ENCODE measurements at places on chromosomes 2 and 18.

DNA sequence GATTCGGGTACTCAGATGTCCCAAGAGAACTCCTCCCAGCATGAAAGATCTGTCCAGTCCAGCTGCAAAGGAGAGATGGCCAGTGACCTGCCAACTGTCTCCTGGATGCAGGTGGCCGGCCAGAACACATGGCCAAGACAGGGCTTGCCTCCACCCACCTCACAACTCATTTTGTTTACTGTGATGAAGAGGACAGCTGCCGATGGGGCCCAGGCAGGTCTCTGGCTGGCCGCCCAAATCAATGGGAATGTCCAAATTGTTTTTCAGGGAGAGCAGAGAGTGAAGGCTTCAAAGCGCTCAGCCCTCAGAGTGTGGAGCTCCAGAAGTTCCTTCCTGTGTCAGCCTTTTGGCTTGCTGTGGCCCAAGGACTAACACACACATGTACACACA lies 41.9 kb downstream of the FOSL2 start:
- no peak for DNase-seq

DNA sequence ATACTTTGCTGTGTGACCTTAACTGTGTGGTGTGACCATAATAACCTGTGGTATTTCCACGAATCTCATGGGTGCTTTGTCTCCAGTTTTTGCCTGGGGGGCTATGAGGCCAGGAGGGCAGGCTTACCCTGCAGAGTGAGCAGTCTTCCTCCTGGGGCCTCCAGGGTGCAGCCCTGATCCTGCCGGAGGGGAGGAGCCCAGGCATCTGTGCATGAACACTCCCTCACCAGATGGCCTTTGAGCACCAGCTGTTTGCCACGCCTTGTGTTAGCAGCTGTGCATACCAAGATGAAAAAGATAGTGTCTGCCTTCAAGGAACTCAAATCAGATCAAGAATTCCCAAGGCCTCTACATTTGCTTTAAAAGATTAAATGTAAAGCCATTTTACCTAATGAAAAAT lies 75.0 kb upstream of the RBM44 start:
- no peak for DNase-seq

GRCh38 chr18:36808681-36809080 lies 20.1 kb downstream of the TPGS2 start:
- no peak for DNase-seq

- no peak for DNase-seq
Observed at GRCh38 chr2:96114546-96114902, 1.8 kb downstream of the ADRA2B start.

DNA sequence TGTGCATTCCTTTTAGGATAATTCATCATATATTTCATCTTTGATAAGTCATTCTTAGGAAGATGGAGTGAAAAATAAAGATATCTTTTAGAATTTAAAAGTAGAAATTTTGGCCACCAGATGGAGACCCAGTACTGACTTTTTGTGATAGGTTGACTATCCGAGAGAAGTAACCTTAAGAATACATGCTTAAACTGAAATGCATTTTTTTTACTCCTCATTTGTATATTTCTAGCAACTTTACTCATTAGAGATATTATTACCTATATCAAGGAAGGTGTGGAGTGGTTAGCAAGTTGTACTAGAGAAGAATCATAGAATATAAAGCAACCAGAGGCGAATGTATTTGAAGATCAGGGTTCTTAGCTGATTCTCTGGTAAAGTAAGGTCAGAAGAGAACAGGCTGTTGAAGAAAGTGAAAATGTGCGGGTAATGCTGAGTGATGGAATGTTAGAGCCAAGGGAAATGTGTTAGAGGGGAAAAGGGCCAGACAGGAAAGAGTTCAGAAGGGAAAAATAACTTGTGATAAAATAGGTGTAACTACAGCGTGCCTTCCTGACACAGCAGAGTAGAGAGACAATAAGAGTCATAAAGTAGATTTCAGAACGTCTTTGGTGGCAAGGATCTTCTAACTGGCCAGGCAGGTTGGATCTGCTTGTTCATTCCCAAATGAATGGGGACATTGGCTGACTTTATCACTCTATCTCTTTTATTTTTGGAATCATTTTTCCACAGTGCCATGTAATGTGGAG lies 52.3 kb downstream of the TDRD15 start:
- DNase-seq: no peak

- DNase-seq: no peak
Observed at GRCh38 chr2:241194811-241195210, 6.3 kb downstream of the ANO7 start.

- peak; percentile 52 for DNase-seq
Observed at GRCh38 chr2:223779877-223780276, 57.5 kb downstream of the AP1S3 start.

- no peak for DNase-seq
Observed at GRCh38 chr2:217539126-217539525, 463.7 kb downstream of the TNS1 start.

DNA sequence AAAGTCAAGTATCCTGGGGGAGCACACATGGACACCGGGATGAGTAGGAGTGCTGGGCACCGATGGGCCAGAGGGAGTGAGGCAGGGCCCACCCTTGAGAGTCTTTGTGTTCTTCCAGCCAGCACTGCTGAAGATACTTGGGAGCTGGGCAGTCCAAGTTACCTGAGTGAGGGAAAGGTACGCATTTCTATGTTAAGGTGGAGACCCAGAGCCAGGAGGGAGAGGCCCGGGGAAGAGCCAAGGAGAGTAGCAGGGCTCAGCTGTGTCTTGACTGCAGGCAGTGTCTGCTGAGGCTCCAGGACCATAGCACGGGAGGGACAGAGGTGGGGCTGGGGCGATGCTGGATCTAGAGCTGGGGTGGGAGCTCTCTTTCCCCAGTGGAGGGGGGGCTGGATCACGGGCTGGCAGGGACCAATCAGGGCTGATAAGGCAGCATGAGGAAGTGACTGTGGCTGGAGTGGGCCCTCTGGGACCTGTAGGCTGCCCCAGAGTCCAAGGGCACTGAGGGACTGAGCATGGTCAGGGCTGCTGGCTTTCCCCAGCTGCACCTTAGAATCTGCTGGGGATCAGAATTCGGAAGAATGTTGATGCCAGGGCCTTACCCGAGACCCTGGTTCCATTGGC lies 289.2 kb downstream of the PHLPP1 start:
- DNase-seq: no peak

- peak; percentile 6 for DNase-seq
Observed at GRCh38 chr2:196453613-196454047, 185.9 kb upstream of the CCDC150 start.

DNA sequence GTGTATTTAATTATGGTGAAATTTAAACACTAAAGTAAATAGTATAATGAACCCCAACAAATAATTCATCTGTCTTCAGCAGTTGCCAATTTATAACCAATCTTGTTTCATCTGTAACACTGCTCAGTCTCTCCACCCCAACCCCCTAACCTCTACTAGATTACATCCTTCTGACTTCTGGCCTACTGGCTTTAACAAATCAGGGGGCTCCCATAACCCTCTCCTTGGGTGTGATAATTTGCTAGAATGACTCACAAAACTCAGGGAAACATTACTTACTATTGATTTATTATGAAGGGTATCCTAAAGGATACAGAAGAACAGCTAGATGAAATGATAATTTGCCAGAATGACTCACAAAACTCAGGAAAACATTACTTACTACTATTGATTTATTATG lies 50.7 kb downstream of the PIK3C3 start:
- DNase-seq: no peak

- no peak for DNase-seq
Observed at GRCh38 chr2:131659168-131659572, 131.5 kb downstream of the CCDC74A start.

- DNase-seq: no peak
Observed at GRCh38 chr2:206535260-206535986, 92.1 kb downstream of the ADAM23 start.

- DNase-seq: no peak
Observed at GRCh38 chr18:3725115-3725514, 275.1 kb downstream of the TGIF1 start.

DNA sequence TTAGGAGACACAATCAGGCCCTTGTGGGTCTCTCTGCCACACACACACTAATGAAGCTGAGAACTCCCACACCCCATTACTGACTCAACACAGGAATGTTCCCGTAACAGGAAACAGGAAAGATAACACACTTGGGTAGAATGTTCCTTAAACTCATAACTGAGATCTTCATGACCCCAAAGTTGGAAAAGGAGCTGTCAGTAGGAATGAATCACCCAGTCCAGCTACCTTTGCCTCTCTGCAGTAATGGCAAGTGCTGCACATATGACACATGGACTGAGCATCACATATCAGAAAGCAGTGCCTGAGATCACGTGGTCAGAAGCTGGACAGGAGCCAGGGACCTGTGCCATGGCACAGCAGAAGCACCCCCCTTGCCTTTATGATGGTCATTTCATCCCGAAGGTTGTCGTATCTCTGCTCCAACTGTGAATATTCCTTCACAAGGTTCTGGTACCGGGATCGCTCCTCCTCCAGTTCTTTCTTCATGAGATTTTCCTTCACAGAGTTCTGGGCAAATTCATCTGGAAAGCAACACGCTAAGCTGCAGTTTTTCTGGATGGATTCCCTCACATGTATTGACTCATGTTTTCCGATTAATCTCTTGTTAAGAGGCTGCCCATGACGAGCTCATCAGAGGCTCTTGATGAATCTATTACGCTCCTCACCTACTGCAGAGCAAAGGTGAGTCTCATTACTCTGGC lies 65.4 kb upstream of the ACAA2 start:
- DNase-seq: no peak

DNA sequence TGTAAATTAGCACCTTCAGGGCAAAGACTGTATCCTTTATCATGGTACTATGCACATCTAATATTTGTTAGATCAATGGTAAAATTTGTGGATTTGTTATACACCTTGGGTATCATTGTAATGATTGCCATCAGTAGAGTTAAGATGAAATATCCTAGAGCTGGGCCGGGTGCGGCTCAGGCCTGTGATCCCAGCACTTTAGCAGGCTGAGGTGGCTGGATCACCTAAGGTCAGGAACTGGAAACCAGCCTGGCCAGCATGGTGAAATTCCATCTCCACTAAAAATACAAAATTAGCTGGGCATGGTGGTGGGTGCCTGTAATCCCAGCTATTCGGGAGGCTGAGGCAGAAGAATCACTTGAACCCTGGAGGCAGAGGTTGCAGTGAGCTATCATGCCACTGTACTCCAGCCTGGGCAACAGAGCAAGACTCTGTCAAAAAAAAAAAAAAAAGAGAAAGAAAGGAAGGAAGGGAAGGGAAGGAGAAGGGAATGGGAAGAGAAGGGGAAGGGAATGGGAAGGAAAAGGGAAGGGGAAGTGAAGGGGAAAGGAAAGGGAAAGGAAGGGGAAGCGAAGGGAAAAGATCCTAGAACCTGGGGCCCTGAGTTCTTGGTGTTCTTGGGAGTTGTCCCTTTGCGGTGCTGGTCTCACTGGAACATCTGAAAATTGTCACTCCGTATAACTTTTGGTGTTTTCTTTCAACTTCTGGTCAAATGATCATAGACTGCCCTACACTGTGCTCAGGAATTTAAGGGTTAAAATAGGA lies 71.1 kb upstream of the NEUROD1 start:
- no peak for DNase-seq

GRCh38 chr18:64806691-64807090 lies 657.8 kb upstream of the LINC00305 start:
- DNase-seq: no peak

GRCh38 chr2:189018631-189019030 lies 44.5 kb downstream of the COL3A1 start:
- no peak for DNase-seq

DNA sequence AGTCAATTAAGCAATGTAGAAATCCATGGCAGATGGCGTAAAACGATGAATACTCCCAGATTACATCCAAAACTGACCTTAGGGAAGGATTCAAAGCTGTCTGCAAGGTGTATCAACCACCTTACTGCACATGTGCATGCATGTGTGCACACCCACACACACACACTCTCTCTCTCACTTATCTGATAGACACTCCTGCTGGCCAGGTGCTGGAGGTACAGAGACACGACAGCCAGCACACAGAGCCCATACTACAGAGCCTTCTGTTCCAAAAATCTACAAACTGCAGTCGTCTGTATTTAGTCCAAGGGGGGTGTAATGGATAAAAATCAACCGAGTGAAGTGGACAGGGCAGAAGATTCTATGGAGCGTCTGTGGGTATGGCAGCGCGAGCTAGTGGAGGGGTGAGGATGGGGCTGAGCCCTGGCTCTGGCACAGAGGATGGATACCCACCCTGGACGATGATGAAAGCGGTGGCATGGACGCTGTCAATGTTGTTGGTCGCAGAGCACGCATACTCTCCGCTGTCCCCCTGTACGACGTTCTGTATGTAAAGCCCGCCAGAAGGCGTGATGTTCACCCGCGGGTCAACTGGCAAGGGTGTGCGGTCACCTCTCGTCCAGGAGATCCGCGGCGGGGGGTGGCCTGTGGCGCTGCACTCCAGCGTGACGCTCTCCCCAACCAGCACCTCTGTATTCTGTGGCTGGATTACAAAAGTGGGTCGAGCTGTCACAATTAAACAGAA lies 78.4 kb downstream of the PXDN start:
- DNase-seq: no peak

GRCh38 chr2:133919285-133919684 lies 334.6 kb upstream of the MGAT5 start:
- no peak for DNase-seq

DNA sequence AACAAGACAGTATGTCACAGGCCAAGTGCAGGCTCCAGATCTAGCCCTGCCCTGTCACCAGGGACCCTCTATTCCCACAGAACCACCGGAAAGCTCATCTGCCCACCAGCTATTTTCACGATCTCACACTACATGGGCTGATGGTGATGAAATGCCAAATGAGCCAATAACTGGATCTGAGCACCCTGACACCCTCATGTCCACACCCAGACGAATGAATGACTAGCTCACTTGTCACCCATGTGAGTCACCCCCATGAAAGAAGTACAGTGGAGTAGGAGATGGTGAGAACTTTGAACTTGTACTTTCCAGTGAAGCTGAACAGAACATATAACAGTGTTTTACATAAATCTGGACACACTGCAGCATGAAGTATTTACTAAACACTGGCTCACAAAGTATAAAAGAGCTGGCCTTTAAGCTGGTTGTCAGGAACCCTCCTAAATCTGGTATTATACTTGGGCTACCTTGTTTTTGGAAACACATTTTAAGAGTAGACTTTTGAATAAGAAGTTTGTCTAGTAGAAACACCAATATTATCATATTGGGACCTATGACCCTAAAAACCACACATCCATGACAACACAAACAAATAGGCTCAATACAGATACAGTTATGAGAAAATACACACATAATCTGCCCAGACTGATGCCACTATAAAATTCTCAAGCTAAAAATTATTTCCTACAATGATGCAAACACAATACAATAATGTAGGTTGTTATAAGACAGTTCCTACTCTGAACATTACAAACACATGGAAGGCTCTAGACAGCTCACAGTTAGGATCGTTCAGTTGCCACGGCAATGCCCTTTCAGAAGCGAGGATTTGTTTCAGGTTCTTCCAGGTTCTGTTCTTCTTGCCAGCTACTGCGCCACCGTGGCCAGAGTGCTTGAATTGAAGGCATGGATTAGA lies 19.0 kb downstream of the INO80C start:
- no peak for DNase-seq

DNA sequence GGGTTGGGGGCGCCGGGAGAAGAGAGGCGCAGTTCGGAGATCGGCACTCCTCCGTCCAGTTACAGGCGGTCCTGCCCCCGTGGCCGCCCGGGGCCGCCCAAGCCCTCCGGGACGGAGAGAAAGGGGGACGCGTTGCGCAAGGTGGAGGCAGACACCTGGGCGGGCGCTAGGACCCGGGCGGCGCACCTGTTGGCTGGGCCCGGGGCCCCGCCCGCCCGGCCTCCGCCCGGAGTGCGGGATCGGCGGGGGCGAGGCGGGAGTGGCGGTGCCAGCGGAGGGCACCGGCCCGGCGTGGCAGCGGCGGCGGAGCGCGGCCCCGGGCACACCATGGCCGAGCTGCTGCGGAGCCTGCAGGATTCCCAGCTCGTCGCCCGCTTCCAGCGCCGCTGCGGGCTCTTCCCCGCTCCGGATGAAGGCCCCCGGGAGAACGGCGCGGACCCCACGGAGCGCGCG lies at the start of gene SGPP2:
SGPP2 (plus strand) TSS at position 268 of the 453 bp plus-strand sequence; CDS start at position 328, 60 bp downstream.
- DNase-seq: no peak
